ENCODE measurements at places on chromosomes 7 and 10.
A peak's percentile ranks its signal among the peaks of the same experiment; 100 is the strongest.

DNA sequence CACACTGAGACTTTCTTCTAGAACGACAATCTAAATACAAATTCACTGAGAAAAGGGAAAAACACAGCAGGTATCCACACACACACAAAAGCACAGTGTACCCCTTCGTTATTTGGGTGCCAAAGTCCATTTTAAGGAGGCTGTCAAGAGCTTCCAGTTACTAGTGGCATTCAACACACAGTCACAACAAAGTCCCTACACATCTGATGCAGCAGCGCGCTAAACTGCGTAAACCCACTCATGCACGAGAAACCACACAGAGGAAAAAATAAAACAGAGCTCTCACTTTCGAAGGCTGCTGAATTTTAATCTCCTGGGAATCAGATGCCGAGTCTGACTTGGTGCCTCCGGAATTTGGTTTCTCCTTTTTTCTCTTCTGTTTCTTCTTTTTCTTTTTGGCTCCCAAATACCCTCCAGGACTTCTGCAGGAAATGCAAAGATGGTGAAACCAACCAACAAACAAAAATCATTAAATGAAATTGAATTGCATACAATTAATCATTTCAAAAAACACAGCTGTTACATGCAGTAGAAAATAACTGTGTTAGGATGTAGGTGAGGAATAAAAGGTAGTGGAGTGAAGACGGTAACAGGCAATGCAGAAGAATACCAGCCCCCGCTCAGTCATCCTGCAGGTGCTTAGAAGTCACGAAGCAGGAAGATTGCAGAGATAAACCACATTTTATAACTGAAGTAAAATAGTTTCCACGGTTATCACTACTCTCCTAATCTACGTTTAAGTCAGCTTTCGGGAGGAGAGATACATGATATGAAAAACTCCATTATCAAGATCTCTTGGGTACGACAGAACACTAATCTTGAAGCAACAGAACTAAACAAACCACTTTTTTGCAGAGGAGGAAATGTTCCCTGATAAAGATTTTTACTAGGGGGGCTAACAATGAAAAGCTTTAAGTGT, 27.1 kb downstream of the NMT2 start:
- no peak for DNase-seq

- no peak for DNase-seq
Measured at GRCh38 chr7:43484678-43485395, 98.1 kb upstream of the STK17A start.

DNA sequence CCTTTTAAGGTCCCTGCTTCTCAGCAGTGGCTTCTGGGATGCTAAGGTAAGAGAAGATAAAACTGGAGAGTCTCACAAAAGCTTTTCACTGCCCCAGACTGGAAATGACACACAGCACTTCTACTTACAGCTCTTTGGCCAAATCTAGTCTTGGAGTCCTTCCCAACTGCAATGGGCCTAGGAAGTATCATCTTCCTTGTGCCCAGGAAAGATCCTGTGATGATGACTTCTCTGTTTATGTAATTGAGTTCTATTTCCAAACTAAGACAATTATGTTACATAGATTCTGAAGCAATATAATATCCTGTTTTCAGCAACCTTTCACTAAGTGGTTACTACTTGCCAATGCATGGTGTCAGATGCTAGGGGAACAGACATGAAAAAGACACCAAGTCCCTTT, 234.1 kb downstream of the PTEN start:
- DNase-seq = no peak

DNA sequence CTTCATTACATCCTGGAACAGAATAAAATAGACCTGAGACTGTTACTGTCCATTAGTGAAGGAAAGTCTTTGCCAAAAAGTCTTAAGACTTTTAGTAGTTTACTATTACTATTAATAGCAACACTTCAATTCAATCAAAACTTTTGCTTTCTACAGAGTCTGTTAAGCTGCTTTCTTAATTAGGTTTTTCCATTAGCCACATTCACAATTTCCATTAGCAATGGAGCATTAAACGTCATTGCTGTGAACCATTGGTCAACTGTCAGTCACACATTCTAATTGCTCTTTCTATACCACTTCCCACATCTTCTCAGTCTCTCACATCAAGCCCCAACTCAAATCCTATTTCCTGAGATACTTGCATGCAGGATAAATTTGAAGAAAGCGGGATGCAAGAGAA, 736.6 kb upstream of the SORCS1 start:
- no peak for DNase-seq

GRCh38 chr7:34074421-34074820, 169.1 kb downstream of the BMPER start:
- no peak for DNase-seq

DNA sequence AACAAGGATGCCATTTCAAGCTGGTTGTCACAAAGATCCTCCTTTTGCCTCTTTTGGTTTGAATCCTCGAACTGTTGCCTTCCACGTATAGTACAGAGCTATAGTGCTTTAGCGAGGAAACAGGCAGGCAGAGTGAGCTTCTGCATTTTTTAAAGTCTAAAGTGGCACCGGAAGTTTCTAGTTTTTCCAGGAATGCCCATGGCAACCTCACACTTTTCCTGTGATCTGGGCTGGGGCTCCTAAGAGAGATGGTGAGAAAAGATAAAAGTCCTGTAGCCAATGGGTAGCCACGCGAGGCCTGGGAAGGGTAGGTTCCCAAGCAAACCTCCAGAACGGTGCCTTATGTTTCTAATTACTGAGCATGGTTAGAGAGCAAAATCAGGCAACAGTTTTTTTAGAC, 76.7 kb downstream of the CALD1 start:
- peak; percentile 62 for DNase-seq

- no peak for DNase-seq
Measured at GRCh38 chr7:13841284-13841683, 148.2 kb downstream of the ETV1 start.

GRCh38 chr10:105356626-105357025, 715.5 kb downstream of the SORCS3 start:
- no peak for DNase-seq

GRCh38 chr10:71658467-71658745, 61.2 kb downstream of the C10orf105 start:
- no peak for DNase-seq

GRCh38 chr10:34543716-34544115, 271.4 kb downstream of the PARD3 start:
- no peak for DNase-seq

GRCh38 chr7:73626814-73627213, 2.5 kb upstream of the MLXIPL start:
- DNase-seq = peak; percentile 52

- DNase-seq = no peak
Measured at GRCh38 chr7:95996174-95996573, 223.8 kb downstream of the DYNC1I1 start.

DNA sequence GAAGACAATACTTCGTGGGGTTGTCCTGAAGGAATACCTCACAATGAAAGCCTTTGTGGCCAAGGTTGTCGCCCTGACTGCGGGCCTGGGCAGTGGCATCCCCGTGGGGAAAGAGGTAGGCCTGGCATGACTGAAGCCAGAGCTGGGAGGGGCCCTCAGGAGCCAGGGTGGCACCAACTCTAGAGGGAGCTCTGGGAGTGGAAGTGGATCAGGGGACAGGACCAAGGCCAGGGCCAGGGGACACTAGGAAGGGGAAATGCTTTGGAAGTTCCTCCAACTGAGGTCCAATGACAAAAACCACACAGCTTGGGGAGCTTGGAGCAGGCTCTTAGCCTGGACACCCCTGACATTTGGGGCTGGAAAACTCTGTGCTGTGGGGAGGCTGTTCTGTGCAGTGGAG, 5.8 kb downstream of the CLCN1 start:
- DNase-seq = no peak

- DNase-seq = peak; percentile 27
Measured at GRCh38 chr7:65239707-65240352, 133.8 kb upstream of the ZNF92 start.

DNA sequence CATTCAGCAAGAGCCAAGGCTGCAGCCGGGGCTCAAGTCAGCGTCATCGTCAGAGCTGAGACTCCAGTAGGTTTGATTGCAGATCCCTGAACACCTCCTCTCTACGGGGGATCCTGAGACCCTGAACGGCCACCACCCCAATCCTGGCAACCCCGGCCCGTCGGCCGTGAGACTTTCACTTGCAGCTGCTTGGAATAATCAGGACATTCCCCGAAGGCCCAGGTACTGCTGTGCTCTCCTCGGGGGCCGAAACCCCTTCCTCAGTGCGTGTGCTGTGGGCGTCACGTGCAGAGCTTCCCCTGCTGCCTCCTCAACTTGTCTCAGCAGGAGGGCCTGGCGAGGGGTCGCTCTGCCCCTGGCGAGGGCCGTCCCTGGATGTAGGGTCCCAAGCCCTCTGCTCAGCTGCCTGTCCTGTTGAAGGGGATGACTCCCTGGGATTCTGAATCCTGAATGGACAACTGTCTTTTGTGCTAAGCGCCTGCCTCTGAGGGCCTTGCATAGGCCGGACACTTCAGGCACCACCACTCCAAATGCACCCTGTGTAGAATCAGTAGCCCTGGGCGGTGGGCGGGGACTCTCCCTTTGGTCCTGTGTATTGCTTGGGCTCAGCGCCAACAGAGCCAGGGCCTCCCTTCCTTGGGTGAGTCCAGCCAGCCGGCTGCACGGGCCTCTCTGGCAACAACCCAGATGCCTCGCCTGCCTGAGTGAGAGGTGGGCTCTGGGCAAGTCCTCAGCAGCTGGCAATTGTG, 63.8 kb upstream of the EBF3 start:
- DNase-seq = no peak

GRCh38 chr7:30136743-30137485, 2.1 kb downstream of the MTURN start:
- DNase-seq = no peak

DNA sequence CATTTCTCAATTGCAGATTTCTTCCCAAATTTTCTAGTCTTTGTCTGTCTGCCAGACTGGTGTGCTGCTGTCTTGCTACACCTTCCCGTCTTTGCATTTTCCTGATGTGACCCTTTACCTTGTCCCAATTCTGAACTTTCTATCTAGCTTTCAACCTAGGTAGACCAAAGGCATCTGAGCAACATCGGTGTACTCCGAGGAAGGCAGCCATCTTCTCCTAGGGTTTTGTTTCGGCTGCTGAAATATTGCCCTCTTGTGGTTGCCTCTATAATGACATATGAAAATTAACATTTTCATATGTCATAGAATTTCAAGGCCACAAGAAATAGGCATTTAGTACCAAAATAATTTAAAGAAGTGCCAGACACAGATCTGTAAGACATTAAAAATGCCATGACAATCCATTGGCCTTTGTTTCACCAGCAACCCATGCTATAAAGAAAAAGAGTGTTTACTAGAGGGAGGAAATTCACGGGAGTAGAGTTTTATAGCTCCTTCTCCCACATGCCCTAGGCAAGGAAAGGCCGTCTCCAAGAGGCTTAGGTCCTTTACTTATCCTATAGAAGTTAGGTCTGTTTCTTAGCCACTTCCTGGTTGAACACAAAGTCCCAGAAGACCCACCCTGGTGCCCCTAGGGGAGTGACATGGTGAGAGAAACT, 23.4 kb downstream of the OR9A2 start:
- DNase-seq = peak; percentile 67

DNA sequence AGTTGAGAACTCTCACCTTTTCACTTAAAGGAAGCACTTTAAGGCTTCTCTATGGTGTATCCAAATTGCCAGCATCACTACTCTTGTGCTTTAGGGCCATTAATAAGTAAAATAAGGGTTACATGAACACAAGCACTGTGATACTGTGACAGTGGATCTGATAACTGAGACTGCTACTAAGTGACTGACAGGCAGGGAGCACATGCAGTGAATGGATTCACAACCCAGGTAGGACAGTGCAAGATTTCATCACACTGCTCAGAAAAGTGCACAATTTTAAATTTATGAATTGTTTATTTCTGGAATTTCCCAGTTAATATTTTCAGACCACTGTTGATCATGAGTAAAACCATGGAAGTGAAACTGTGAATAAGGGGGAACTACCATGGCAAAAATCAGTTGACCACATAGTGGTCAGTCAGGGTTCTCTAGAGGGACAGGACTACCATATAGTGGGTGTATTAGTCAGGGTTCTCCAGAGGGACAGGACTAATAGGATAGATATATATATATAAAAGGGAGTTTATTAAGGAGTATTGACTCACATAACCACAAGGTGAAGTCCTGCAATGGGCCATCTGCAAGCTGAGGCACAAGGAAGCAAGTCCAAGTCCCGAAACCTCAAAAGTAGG, 20.9 kb upstream of the CYP51A1 start:
- no peak for DNase-seq

GRCh38 chr7:146878901-146879300, 762.3 kb downstream of the CNTNAP2 start:
- DNase-seq = no peak

GRCh38 chr10:95837356-95837776, 70.4 kb upstream of the CC2D2B start:
- no peak for DNase-seq

DNA sequence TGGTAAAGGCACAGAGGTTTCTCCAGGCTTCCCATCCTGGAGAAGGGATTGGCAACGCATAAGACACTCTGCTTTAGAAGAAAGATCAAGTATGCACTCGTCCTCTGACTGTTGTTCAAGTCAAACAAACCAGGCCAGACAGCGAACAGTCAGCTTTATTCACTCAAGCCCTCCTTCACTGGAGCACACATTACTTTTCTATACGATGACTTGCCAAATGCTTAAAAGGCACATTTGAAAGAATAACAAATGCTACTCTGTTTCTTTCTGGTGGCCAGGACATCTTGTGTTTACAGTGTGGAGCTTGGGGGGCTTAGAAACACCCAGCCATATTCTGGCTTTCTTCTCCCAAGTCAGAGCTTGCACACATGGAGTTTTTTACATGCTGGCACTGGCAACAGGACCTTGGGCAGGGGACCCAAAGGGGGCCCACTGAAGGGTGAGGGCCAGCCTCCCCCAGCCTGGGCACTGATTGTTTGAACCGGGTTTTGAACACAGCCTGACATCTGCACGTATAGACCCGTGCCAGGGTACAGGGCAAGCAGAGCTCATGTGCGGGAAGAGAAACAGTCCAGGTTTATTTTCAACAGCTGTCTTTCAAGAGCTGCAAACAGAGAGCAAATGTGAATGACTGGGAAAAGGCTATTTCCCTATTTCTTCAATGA, 33.3 kb upstream of the FGFR2 start:
- DNase-seq = no peak

- DNase-seq = peak; percentile 99
Measured at GRCh38 chr10:102225646-102226541, at the start of gene ELOVL3. ELOVL3 (plus strand) TSS chr10:102226299; CDS start chr10:102226549, 250 bp downstream.

- DNase-seq = no peak
Measured at GRCh38 chr7:142175594-142175993, 64.1 kb downstream of the MGAM2 start.

DNA sequence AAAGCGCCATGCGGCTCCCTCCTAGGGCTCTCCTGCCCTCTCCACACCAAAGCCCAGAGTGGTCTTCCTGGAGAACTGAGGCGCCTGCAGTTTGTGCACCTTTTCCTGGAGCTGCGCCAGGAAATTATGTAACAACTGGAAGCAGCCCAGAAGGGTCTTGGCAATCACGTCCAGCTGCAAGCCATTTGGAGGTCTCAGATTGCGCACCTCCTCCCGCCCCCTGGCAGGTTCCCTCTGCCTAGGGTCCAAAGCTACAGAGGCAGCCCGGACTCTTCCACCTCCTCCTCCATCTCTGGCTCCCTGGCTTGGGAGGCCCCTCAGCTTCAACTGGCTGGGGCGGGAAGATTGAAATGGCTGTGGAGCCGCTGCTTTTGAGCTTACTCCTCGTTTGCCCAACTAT, 34.0 kb upstream of the SFTPD start:
- DNase-seq = no peak

GRCh38 chr10:569961-570627, 119.4 kb downstream of the DIP2C start:
- DNase-seq = no peak

Data from AG20443 (cell line).